EL (cell line): ENCODE measurements at places on chromosomes 3 and 15.

DNA sequence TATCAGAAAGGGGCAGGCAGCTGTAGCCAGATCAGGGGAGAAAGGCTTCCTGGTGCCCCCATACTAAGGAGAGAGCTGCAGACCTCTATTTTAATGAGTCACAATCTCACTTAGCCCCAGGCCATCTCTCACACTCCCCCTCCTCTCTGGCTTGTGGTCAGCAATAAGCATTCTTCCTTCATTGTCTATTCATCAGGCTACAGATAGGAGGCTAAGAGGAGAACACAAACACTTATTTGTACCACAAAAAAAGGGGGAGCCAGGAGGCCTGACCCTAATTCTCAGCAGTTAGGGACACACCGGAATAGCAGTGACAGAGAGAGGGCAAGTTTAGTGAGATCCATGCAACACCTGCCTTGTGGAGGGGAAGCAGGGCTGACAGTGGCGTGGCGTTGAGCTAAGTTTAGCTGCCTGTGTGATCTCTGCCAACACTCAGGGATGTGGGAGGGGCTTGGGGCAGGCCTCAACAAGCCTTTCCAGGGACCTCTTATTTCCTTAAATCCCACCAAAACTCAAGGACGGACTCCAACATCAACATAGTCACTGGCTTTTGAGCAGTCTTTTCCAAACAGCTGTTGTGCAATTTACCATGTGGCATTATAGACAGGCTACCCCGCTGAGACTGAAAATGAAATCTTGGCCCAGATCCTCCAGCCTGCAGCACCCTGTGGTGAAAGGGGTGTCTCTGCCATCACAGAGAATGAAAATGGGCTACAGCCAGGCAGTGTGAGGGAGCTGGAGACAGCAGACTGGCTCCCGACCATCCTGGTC, 191.9 kb upstream of the TSC22D2 start:
- peak; percentile 76 for DNase-seq

GRCh38 chr3:127615631-127616305, 13.2 kb upstream of the PODXL2 start:
- peak; percentile 59 for DNase-seq

- peak; percentile 55 for DNase-seq
Measured at GRCh38 chr15:44501768-44502366, 35.1 kb upstream of the EIF3J start.

DNA sequence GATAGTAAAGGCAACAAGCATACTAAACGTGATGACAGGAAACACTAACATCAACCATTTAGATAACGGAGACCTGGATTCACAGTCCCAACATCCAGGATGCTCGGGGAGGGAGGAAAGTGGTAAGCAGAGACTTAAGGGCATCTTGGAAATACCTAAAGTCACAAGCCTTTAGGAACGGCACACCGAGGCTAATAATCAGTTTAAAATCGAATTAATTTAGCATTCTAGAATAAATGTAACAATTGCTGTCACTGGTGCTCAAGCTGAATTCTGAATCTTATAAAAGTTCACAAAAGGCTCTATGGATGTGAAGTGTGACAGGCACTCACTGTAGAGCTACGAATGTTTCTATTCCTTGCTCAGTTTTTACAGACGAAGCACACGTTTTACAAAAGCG, 1.3 kb downstream of the CD47 start:
- peak; percentile 16 for DNase-seq

GRCh38 chr3:175002732-175003143, 143.6 kb downstream of the NAALADL2 start:
- DNase-seq, result peak; percentile 97

- DNase-seq, result no peak
Measured at GRCh38 chr3:88150806-88151205, 1.0 kb downstream of the C3orf38 start.

DNA sequence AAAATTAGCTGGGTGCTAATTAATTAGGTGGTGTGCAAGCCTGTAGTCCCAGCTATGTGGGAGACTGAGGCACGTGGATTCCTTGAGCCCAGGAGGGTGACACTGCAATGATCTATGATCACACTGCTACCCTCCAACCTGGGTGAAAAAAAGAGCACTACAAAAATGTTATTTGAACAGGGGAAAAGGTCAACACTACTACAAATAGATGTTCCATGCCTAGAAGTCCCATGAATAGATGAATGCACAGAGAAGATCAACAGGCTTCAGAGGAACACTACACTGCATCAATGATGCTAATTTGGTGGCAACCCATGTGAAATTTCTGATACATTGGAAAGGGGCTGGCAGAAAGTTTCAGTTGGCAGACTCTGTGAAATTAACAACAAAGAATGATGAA, 105.4 kb upstream of the FHIT start:
- DNase-seq, result no peak

- DNase-seq, result no peak
Measured at GRCh38 chr3:38646062-38646461, 3.4 kb downstream of the SCN5A start.

GRCh38 chr3:11120091-11120805, 34.0 kb upstream of the HRH1 start:
- DNase-seq, result no peak

DNA sequence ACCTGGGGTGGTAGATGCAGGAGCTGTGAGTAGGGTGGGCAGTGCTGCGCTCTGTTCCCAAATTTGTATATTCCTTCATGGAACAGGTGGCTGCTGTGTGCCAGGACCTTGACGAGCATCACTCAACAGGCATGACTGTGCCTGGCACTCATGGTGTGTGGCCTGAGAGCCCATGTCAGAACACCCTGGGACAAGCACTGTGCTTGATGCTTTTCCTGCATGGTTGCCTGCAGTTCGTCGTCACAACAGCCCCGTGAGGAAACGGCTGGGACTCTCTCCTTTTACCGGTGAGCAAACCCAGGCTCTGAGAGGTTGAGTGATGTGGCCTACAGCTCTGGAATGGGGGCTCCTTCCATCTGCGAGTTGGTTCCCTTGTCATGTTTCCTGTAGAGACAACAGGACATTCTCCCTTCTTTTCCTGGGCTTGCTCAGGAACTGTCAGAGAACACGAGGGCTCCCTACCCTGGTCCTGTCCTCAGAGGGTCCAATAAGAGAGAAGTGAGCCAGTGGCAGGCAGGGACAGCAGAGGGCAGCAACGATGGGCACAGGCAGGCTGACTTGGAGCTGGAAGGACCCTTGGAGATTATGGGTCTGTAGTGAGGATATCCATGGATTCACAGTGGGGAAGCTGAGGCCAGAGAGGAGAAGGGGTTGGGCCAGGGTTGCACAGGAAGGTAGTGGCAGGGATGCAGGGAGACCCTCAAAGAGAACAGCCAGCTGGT, 37.4 kb downstream of the PRKCD start:
- DNase-seq, result no peak

- DNase-seq, result peak; percentile 60
Measured at GRCh38 chr3:114213292-114213626, 24.1 kb downstream of the ZNF80 start.

GRCh38 chr3:187186375-187186774, 10.9 kb upstream of the RTP1 start:
- DNase-seq, result no peak

- no peak for DNase-seq
Measured at GRCh38 chr3:170511371-170511770, 74.5 kb downstream of the SLC7A14 start.

DNA sequence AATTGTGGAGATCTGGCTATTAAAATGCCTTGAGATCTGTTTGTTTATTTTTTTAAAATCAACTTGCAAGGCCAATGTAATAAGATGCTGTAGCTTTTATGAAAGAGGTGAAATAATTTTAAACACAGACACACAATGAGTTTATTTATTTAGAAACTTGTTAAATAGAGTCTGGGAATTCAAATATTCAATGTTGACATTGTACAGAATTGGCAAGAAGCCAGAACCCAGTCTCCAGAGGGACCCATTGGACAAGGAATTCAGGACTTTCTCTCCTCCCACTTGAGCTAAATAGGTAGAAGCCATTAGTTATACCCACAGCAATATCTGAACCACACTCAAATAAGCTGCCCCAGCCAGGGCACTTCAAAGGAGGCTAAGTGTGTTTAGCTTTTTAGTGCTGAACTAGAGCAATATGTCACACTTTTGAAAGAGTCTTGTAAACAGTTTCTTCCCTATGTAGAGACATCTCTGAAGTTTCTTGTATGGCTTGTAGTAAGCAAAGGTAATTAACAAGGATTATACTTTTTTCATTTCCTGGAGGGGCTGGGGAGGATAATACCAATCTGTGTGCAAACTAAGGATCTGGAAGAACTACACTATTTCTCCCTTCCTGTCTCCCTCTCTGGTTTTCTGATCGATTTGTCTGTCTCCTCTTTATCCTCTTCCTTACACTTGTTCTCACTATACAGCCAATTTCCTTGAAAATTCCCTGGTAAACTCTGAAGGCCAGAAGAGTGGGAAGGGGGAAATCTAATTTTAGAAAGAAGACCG, 6.0 kb downstream of the MECOM start:
- no peak for DNase-seq

- no peak for DNase-seq
Measured at GRCh38 chr3:89314454-89315098, 207.2 kb downstream of the EPHA3 start.

GRCh38 chr3:62571916-62572315, 198.6 kb upstream of the FEZF2 start:
- DNase-seq, result no peak

DNA sequence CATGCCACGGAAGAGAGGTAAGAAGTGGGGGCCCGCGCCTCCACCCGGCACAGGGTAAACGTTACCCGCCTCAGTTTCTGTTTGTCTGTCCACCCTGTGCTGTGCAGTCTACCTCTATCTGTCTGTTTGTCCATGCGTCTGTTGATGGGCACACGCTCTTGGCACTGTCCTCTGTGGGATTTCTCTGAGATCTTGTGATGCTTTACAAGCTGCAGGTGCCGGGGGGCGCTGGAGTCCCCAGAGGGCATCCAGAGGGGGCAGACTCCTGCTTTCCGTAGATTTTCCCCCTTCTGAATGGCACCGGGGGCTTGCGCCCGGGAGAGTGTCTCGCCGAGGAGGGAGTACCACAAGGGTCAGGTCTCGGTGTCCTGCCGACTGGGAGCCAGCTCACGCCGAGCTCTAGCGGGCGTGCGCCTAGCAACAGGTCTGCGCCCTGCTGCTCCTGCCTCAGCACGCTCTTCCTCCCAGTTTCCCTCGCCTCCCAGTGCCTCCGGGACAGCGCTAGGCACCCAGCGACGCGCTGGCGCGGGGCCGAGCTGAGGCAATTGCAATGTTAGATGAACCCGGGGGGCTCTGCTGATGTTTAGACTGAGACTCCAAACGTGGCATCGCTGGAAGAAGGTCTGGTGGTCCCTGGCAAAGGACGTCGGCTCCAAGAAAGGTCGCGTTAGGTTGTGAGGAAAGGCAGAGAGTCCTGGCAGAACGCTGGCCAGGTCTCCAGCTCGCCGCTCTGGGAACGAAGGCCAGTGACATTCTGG, 667 bp downstream of the CEMIP start:
- peak; percentile 66 for DNase-seq

DNA sequence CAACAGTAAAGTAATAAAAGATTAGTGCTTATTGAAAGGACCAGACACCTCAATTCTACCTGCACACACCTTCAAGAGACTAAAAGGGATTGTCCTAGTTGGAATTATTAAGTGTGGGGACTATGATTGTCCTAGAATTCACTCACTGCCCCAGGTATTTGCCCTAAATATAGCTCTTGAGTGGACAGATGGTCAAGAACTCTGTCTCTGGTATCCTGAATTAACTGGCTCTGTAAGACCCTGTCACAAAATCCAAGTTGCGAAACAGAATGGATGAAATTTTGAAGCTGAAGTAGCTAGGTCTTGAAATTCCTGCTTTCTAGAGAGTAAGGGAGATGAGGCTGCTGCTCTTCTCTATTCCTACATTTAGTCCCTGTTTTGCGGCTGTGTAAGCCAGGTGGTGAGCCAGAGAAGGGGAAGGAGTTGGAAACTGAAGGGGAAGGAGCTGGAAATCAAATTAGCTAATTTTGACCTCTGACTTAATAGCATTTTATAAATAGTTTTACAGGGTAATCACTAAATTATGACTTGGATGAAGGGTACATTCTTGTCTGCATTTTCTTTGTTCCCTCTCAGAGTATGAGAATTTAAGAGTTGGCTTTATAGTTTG, 34.5 kb downstream of the KBTBD12 start:
- peak; percentile 9 for DNase-seq

DNA sequence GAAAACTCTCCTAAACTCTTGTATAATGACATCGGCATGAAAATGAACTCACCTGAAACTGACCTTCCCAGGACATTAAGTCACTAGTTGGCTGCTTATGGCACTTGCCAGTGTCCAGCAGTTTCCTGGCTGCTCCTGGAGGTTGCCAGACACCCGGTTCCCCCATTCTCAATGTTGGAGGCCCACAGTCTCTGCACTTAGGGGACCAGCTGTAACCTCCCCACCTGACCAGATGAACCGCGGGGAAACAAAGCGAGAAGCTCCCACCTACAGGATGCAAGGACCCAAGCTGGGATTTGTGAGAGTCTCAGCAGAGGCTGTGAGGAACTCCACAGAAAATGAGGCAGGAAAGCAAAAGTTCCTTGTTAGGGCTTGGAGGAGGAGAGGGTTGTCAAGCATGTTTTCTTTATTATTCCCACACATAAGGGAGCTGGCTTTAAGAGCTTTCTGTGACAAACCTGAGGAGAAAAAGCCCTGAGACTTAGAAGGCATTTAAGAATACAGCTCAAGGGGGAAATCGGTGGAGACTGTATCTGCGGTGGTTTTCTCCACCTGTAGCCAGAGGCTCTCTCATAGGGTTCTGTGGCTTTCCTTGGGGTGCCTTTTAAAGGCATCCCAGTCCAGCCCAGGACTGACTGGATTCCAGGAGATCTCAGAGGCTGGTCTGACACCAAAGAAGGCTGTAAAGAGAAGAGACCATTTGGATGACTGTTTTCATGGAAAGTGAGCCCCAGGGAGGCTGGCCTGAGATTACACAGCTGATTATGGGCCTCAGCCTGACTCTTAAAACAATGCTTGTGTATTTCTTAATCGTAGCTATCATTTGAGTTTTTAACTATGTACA, 4.6 kb downstream of the TPM1 start:
- DNase-seq, result peak; percentile 72

- peak; percentile 44 for DNase-seq
Measured at GRCh38 chr3:9397906-9398699, 688 bp downstream of the SETD5 start.

- DNase-seq, result no peak
Measured at GRCh38 chr3:126649556-126650092, 5.3 kb downstream of the TXNRD3 start.

- no peak for DNase-seq
Measured at GRCh38 chr15:80970658-80971057, 19.0 kb downstream of the MESD start.

GRCh38 chr15:81195339-81195864, 1.3 kb upstream of the IL16 start:
- DNase-seq, result no peak
